ENCODE measurements at places on chromosomes 13 and 19. TPM values are rescaled to one million over a fixed set of nuclear protein-coding genes. Genes with fewer than 3 reads are reported as not detected.

MZF1 gene
- 9.4 TPM for total RNA-seq

KIR2DL3 gene
- not detected for total RNA-seq

SLC35E1 gene
- 30.5 TPM for total RNA-seq

CGB2 gene
- not detected for total RNA-seq

S1PR5 gene
- not detected for total RNA-seq

PDX1 gene
- not detected for total RNA-seq

SMIM17 gene
- not detected for total RNA-seq

ATP4B gene
- not detected for total RNA-seq

ZNF541 gene
- 0.69 TPM for total RNA-seq

SMIM44 gene
- total RNA-seq: not detected

MBD3L3 gene
- not detected for total RNA-seq

FPR1 gene
- not detected for total RNA-seq

ZNF665 gene
- total RNA-seq: not detected

ILF3 gene
- total RNA-seq: 273 TPM

NECTIN2 gene
- total RNA-seq: 23.6 TPM

RNF17 gene
- not detected for total RNA-seq

TNNT1 gene
- total RNA-seq: 1.7 TPM

MEIS3 gene
- 0.56 TPM for total RNA-seq

CNMD gene
- total RNA-seq: not detected

ATP1A3 gene
- total RNA-seq: not detected

LRRC8E gene
- total RNA-seq: 11.9 TPM

CSNK1G2 gene
- 20.1 TPM for total RNA-seq

ASF1B gene
- 63.3 TPM for total RNA-seq

N4BP2L1 gene
- 0.20 TPM for total RNA-seq

ZNF837 gene
- 1.4 TPM for total RNA-seq

TFPT gene
- 36.5 TPM for total RNA-seq

ICAM5 gene
- total RNA-seq: not detected

CASP14 gene
- not detected for total RNA-seq

NLRP7 gene
- total RNA-seq: not detected

NBEA gene
- total RNA-seq: 0.05 TPM

SYCN gene
- total RNA-seq: not detected

CTXN1 gene
- total RNA-seq: 16.2 TPM

DIRAS1 gene
- 11.6 TPM for total RNA-seq

ZNF585A gene
- total RNA-seq: 0.13 TPM

KCTD15 gene
- 72.5 TPM for total RNA-seq

CGB5 gene
- not detected for total RNA-seq

NLRP11 gene
- not detected for total RNA-seq

GSX1 gene
- total RNA-seq: not detected

ZNF98 gene
- not detected for total RNA-seq

COG3 gene
- 18.3 TPM for total RNA-seq

FGF21 gene
- total RNA-seq: not detected

CLDN10 gene
- not detected for total RNA-seq

RNF225 gene
- 6.6 TPM for total RNA-seq

ZNF835 gene
- total RNA-seq: not detected

APOE gene
- 0.67 TPM for total RNA-seq

CEACAM1 gene
- not detected for total RNA-seq

Measured in MG63 (cell line).